Posterior vena cava (tissue), 2 donors: ENCODE measurements at places on chromosomes 7 and 10. TPM values are rescaled to one million over a fixed set of nuclear protein-coding genes. Genes with fewer than 3 reads are reported as not detected.

TMEM178B gene
- total RNA-seq, result 1.2 TPM

- no peak for DNase-seq
Measured at GRCh38 chr7:23594879-23595604, 2.1 kb upstream of the CCDC126 start.

SCIN gene
- total RNA-seq, result 0.79 TPM

GTPBP10 gene
- total RNA-seq, result 21.0 TPM

DRGX gene
- total RNA-seq, result not detected

- peak; percentile 73 for DNase-seq
Measured at GRCh38 chr7:66845379-66846095, 75.5 kb upstream of the TMEM248 start.

- no peak for DNase-seq
Measured at GRCh38 chr7:86928308-86928707, 131.1 kb downstream of the ELAPOR2 start.

DNA sequence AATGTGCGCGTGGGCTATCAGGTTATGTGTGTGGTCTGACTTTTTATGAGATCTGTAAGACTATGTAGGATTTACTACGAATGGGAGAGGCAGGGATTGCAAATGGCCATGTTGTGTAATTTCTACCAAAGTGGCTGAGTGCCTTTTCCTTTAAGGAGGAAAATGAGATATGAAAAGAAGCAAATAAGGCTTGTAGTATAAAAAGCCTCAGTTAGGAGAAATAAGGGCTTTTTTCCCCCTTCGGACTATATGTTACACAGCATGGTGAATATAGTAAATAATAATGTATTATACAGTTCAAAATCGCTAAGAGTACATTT is 447 bp upstream of the GPAM start:
- no peak for DNase-seq

DNA sequence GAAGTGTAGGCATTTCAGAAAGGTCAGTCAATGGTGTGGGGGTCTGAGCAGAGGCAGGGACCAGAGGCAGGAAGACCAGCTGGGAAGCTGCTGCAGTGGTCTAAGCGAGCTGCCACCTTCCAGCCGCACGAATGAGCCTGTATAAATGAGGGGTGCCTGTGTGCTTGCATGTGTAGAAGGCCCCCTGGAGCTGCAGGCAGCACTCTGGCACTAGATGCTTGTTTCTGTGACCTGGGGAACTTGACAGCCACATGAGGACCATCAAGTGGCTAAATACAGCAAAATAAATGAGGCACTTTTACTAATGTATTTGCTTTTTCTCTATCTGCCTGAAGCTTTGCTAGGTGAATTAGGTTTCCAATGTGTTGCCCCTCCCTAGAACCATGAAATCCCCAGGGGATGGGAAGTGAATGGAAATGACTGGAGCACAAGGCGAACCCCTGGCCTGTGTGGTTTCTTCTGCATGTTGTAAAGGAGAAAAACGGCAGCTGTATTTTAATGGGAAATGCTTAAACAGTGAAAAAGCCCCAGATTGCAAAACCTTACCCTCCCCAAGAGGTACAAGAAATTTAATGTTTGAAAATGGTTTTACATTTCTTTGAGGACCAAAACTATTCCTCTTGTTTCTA is 57.7 kb downstream of the PYROXD2 start:
- no peak for DNase-seq

GRCh38 chr10:4844864-4845263 is 18.9 kb downstream of the AKR1E2 start:
- DNase-seq, result no peak

PRSS37 gene
- not detected for total RNA-seq

UPF2 gene
- 15.3 TPM for total RNA-seq

DNA sequence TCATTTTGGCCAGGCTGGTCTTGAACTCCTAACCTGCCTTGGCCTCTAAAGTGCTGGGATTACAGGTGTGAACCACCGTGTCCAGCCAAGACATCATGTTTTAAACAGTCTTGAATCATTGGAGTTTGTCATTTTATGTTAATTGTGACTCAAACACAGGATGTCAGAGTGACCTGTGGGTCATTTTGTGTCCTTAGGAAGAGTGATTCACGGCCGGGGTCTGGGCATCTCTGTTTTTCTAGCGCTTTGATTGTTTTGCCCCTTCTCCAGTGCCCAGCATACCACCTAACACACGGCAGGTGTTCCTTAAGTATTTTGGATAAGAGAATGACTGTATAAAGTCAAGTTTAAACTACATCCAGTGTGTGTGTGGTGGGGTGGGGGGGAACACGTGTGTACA is 183.7 kb upstream of the KLF6 start:
- no peak for DNase-seq

LIPF gene
- total RNA-seq, result not detected
